ENCODE measurements at places on chromosomes 5 and 9.
A peak's percentile ranks its signal among the peaks of the same experiment; 100 is the strongest.

DNA sequence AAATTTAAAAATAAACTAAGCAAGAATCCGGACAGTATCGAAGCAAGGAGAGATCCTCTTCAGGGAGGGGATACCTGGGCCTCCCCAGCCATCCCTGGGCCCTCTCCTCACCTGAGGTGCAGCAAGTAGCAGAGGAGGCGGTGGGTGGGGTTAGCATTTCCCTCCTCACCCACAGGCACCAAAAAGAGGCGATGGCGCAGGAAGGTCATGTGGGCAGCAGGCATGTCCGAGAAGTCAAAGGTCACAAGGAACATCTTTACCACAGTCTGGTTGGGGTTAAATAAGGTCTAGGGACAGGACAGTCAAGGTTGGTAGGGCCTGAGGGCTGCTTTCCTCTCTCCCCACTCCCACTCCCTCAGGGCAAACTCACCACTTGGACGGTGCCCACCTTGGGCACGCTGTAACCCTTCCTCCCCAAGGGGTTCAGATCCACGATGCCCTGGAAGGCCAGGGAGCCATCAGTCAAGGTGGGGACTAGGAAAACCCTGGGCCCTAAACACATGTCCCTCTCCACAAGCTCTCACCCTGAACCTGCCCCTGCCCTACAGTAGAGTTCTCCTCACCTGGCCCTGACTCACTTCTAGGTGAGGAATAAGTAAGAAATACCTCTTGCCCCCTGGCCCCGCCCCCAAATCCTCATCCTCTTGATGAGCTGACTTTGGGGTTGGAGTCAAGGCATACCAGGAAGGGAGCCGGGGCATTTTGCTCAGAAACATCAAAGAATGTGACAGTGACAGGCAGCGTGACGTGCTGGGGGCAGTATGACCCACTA is 2.8 kb upstream of the STOML2 start:
- DNase-seq = no peak

- DNase-seq = no peak
These were observed 255.4 kb downstream of the SMARCA2 start for GRCh38 chr9:2270565-2270964.

DNA sequence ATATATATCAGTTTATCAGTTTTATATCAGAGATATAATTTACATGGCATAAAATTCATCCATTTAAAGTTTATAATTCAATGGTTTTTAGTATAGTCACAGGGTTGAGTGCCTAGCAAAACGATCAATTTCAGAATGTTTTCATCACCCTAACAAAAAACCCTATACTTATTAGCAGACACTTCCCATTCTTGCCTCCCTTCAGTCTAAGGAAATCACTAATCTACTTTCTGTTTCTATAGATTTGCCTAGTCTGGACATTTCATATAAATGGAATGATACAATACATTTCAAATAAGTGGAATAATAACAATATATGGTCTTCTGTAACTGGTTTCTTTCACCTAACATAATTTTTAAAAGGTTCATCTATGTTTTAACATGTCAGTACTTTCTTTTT is 9.6 kb upstream of the LNPEP start:
- DNase-seq = no peak

DNA sequence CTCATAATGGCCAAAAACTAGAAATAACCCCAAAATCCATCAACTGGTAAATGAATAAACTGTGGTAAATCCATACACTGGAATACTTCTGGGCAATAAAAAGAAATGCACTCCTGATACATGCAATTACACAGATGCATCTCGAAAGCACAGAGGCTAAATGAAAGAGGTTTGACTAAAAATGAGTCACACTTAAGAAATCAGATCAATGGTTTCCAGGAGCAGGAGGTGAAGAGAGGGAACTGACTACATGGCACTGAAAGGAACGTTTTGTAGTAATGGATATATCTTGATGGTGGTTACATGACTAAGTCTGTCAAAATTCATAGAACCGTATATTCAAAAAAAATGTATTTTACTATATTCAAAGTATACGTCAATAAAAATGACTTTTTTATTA is 42.4 kb downstream of the STRBP start:
- DNase-seq = no peak

DNA sequence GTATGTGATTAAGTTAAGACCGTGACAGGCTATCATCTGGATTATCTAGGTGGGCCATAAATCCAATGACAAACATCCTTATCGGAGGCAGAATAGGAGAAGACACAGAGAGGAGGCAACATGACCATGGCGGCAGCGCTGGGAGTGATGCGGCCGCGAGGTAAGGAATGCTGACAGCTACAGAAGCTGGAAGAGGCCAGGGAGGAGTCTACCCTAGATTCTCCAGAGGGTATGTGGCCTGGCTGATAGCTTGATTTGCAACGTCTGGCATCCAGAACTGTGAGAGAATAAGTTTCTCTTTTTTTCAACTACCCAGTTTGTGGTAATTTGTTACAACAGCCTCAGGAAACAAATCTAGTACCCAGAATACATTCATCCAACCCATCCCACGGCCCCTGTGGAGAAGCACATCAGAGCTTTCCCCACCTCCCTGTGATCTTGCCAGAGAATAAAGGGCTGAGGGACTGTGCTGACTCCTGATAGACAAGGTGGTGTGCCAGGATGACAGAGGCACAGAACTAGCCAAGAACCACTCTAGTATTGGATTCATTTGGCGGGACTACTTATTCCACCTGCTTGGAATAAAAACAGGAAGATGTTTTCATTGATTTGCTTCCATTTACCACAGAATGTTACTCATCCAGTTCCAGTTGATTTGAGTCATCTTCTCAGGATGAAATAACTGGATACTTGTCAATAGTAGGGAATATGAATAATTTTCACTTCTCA is 187.4 kb downstream of the MAN2A1 start:
- DNase-seq = no peak

DNA sequence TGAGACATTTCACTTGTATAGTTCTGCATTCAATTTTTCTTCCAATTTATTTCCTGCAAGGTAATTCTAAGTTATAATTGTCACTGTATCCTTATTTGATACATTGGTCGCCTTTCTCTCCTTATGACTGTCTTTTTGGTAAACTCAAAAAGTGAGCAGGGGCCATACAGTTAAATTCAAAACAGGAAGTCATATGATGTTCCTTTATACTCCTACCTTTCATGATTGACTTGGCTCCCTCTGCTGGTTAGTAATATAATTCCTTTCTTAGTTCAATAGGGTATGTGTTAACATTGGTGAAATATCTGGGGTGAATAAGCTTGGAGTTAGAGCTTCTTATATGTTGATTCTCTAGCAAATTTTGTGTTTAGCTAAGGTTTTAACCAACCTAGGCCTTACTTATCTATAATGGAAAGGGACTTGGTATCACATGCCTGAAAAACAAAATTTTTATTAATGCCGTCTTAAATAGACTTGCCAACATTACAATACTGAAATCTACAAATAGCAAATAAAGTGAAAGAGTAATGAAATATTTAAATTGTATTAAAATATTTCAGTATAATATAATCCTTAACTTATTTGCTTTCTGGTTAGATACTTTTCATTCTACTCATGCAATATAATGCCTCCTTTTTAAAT is 6.0 kb upstream of the NIPBL start:
- peak; percentile 35 for DNase-seq

GRCh38 chr9:38215465-38215864 is 146.4 kb upstream of the SHB start:
- DNase-seq = no peak

DNA sequence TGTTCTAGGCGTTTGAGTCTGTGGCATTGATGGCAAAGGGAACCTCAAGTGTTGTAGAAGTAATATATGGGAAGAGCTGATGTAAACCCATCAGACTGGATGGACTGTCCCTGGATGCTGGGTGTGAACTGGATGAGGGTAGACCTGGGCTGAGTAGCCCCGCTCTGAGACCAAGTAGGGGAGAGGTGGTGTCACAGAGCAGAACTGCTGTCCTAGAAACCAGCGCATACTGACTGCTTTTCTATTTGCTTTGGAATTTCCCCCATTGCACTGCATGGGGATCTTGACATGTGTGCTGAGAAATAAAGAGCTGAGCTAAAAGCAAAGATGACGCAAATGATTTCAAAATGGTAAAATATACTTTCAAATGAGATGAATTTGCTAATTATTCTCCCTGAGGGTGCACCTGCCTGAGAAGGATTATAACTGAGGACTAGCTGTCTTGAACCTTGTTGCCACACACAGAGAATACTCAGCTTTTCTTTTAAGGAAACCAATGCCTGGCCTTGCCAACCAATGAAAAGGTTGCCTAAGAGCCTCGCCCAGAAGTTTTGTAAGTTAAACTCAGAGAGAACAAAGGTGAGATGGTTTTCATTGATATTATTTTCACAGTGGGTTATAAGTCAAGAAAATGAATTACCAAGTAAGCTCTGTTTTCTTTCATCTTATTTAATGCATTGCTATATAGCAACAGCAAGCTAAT is 44.8 kb downstream of the NIM1K start:
- no peak for DNase-seq

DNA sequence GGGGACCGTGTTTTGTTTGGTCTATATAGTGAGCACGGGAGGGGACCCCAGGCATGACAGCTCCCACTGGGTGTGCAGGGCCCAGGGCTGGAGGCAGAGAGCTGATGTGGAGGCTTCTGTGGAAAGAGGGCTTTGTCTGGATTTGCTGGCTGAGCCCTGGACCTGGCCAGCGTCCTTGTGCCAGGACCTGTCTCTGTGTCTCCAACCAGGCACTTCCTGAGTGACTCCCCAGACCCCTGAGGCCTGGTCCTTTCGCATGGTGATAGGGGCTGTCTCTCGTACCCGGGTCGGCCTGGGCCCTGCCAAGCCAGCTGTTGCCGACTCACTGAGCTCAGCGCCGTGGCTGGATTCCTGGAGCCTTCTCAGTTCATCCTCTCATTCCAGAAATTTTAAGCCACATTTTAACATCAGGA is 77.6 kb downstream of the ADAMTS2 start:
- no peak for DNase-seq

DNA sequence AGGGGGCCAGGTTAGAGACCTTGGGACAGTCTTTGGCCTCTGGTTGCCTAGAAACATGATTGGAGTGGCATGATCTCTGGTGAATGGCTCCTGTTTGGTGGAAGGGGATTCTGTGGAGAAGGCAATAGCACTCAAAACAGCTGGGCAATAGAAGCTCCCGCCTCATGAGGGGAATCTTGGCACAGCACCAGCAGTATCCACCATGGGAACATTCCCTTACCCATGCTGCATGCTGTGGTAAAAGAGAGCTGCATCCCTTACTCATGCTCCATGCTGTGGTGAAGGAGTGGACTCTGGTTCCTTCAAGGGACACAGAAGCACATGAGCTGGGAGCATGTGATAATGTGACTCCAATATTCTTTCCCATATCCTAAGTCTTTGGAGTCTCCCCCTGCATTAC is 160.6 kb downstream of the PJA2 start:
- DNase-seq = no peak

DNA sequence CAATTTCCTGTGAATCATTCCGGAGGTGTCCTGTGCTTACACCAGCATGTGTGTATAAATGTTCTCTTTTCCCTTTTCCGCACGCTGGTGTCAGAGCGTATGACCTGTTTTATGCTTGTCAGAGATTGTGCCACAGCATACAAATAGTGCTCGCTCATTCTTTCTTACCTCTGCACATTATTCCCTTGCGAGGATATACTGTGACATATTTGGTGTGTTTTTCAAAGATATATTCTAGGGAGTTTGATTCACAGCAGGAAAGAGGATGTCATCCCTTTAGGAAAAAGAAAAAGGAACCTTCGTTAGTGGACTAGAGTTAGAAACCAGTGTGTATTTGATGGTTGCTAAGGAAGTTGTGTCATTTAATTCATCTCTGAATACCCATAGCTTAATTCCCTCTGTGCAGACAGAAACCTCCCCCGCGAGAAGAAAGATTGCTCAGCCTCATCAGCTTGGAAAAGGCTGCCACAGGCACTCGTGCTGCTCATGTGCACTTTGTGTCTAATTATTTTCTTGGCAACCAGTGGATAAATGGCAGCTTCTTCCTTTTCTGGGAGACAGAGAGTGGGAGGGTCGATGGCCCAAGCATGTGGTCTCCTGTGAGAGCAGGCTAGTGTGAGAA is 14.7 kb upstream of the CCIN start:
- DNase-seq = no peak

GRCh38 chr5:55320571-55320970 is 12.8 kb downstream of the MTREX start:
- no peak for DNase-seq

- no peak for DNase-seq
These were observed 104.3 kb upstream of the ARRDC3 start for GRCh38 chr5:91487420-91487819.

- no peak for DNase-seq
These were observed 68.0 kb downstream of the CACNA1B start for GRCh38 chr9:137945581-137945980.

GRCh38 chr9:91502475-91502874 is 78.8 kb upstream of the NFIL3 start:
- no peak for DNase-seq

DNA sequence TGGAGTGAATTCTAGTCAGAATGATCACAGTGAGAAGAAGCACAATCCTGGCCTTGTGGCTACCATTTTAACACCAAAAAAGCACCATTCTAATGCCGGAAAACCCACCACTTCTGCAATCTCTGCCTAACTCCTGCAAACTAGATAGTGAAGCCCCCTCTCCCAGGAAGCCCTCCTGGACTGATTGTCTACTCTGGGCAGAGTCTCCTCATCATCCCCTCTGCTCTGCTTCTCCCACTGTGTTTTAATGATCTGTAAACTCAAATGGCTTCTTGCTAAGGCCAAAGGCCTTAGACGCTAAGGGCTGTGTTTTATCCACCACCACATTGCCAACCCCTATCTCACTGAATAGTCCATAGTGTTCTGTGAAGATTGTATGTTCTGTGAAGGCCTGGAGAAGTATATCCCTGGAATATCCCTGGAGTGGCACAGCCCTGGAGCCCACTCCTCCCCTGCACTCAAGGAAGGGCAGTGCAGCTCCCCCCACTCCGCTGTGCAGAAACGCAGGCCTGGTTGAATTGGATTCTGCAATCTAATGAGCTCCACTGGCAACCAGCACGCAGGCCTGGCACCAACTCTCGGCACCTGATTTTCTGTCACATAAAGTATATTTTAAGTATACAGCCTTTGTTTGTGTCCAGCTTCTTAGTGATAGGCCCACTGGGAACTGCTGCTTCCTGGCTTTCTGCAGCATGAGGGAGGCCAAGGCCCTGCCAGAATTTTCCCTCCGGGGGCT is 126.3 kb downstream of the ATPSCKMT start:
- no peak for DNase-seq

- DNase-seq = no peak
These were observed 1523.6 kb upstream of the WWC1 start for GRCh38 chr5:166767858-166768257.

DNA sequence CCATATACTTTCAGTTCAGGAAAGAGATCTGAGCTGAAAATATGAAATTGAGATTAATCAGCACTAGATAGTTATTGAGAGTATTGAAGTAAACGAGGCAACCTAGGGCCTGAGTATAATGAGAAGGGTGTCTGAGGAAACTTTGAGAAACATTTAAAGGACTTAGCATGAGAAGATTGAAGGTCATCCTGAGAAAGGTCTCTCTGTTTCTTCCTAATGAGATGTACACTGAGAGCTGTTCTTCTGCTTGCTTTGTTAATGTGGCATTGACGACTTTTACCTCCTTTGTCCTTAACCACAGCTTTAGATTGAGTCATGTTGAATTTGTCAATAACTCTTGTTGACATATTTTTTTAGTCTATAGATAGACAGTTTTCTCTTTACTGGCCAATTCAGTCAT is 145.1 kb upstream of the ACTBL2 start:
- no peak for DNase-seq
